ENCODE measurements at places on chromosomes 5 and 9.

GRCh38 chr5:43019614-43020398 is 20.3 kb downstream of the ANXA2R start:
- DNase-seq = peak; percentile 96

- no peak for DNase-seq
Observed at GRCh38 chr9:19564396-19565061, 155.7 kb downstream of the ACER2 start.

- DNase-seq = no peak
Observed at GRCh38 chr5:158466191-158466590, 607.2 kb upstream of the CLINT1 start.

DNA sequence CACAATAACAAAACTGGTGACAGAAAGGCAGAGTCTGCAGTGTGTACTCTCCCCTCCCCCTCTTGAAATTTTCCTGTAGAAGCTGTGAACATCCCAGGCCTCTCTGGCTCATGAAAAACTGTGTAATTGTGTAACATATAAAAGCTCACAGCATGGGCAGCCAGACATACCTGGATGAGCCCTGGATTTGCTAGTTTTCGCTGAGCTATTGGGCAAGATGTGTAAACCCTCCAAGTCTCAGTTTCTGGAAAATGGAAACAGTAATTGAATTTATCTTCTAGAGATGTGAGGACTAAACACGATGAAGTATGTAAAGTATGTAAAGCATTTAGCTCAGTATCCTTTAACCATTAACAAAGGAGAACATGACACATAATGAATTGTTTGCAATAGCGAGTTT is 143.2 kb upstream of the ANKH start:
- DNase-seq = no peak

DNA sequence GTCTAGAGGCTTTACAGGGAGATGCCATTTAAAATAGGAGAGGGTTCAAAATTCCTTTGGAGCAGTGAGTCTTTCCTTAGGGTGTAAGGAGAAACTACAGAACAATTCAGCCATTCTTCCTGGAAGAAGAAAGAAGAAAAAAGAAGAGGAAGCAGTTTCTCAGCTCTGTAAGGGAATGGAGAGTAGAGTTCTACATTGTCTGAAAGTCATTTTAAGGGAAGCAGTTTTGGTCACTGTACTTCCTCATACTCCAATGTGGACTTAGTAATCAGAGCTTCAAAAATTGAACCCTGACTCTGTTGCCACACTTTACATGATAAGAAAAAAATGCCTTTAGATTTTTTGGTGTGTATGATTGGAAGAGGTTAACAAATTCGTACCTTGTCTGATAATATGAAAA is 122.4 kb downstream of the LRRC70 start:
- DNase-seq = no peak

GRCh38 chr5:2776337-2777302 is 25.1 kb upstream of the IRX2 start:
- DNase-seq = no peak

GRCh38 chr9:34773306-34773910 is 63.5 kb upstream of the CCL21 start:
- no peak for DNase-seq

DNA sequence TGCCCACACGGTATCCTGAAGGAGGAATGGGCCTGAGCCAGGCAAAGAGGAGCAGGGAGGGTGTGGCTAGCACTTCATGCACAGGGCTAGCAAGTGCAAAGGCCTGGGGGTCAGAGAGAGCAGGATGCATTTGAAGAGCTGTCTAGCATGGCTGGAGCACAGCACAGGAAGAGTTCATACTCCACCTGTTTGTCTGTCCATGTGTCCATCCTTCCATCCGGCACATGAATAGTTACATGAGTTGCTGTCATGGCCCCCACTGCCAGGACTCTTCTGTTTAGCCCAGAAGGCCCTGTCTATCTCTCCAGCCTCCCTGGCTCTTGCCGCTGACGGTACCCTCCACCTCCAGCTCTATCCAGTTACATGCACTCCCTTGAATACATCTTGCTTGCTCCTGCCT is 17.1 kb downstream of the RGS3 start:
- DNase-seq = no peak

GRCh38 chr9:8766096-8766495 is 966.5 kb upstream of the DMAC1 start:
- no peak for DNase-seq

DNA sequence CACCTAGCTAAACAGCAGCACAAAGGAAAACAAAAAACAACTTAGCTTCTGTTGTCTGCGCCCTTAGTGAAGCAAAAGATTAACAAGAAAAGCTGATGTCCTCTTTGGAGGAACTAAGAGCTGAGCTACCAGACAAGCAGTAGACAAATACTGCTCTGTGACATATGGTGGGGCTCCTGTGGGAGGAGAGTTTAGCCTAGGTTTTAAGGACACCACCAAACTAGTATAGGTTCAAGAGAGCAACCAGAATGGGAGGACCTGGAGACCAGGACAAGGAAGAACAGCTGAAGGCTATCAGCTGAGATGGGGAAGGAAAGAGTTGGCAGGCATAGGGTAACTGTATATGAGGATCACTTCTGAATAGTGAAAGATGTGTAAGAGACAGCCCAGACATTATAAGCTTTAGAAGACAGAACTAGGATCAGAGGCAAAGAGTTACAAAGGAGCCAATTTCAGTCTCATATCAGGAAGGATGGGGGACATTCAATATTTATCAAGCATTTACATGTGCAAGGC is 27.2 kb downstream of the FBXW2 start:
- DNase-seq = no peak

GRCh38 chr5:17343675-17344074 is 126.2 kb downstream of the BASP1 start:
- DNase-seq = no peak

DNA sequence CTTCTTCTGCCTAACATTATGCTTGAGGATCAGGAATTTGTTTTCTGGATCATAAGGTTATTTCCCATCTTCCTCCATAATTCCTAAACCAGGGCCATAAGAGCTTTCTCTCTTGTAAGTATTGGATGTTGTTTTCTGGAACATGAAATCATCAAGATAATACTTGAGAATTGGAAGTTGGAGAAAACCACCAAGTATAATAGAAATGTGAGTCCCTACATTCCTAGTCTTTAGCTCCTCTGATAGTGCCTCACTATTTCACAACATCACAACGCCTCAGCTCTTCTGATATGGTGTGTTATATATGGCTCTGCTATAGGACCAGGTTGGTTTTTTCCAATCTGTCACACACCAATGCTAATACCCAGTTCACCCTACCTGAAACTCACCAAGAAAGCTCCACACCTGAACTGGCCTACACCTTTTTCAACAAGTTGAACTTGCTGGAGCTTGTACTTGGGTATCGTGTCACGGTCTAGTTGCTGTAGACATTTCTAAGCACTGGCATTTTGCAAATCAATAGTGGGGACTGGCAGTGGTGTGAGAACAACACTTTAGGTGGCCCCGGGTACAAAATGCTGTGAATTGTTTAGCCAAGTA is 141.1 kb downstream of the ACTBL2 start:
- no peak for DNase-seq

Data from NCI-H524 treated with DMSO at 0.1 percent for 48 hours (cell line).